ENCODE measurements at places on chromosomes 1 and 21. TPM values are rescaled to one million over a fixed set of nuclear protein-coding genes. Genes with fewer than 3 reads are reported as not detected.

Gene SYT6
- total RNA-seq, result 11.1 TPM

GRCh38 chr1:31299365-31299764 lies 2.5 kb downstream of the ZCCHC17 start:
- no peaks in the 10 kb centered on the region for H3K36me3 ChIP-seq
- DNase-seq, result no peak
- H3K27me3 ChIP-seq, result no peaks in the 10 kb centered on the region

DNA sequence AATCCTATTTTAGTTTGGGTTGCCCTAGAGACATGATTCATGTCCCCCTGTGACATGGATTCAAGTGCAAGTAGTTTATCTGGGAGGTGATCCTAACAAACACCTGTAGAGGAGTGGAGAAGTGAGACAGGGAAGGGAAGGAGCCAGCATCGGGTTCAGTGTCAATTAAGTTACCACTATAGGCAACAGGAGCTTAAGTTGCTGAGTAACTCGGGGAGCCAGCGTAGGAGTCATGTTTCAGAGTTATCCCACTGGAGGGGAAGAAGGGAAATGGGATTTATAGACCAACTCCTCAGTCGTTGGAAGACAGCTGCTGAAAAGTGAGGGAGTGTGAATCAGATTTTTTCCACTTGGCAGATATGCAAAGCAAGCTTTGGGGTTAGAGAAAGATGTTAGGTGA lies 54.9 kb downstream of the SLC30A7 start:
- H3K27ac ChIP-seq, result no peak overlapping the region
- DNase-seq, result no peak
- no peak overlapping the region for H3K4me3 ChIP-seq
- peaks cover 3% of the 10 kb centered on the region for H3K4me1 ChIP-seq

- no peaks in the 10 kb centered on the region for H3K4me1 ChIP-seq
- H3K4me3 ChIP-seq, result no peak overlapping the region
- H3K27me3 ChIP-seq, result peaks cover 3% of the 10 kb centered on the region
- peaks cover 6% of the 10 kb centered on the region for H3K36me3 ChIP-seq
- no peak for DNase-seq
These were observed 10.3 kb upstream of the LAD1 start for GRCh38 chr1:201409440-201409839.

DNA sequence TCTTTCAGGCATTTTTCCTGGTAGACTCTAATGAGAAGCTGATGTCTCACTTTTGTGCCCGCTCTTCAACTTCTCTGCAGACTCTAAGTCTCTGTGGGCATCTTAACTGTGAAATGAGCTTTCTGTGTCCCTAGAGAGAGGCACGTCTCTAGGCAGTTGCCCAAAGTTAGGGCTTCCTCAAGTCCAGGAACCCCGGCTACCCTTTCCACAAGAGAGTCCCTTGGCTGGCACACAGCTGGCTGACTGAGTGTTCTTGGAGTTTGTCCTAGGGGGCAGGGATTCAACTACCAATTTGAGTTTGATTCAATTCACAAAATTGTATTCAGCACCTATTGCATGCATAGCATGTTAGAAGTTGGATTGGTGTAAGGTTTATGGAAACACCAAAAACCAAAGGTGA lies 1.4 kb downstream of the GPR61 start:
- peaks cover 1% of the 10 kb centered on the region for H3K27me3 ChIP-seq
- H3K27ac ChIP-seq, result no peak overlapping the region
- peaks cover 3% of the 10 kb centered on the region for H3K4me1 ChIP-seq
- no peaks in the 10 kb centered on the region for H3K36me3 ChIP-seq

Gene PRRX1
- not detected for total RNA-seq

Gene LORICRIN
- not detected for total RNA-seq

Gene DCST1
- total RNA-seq, result not detected

- peaks cover 2% of the 10 kb centered on the region for H3K4me1 ChIP-seq
- H3K27ac ChIP-seq, result no peak overlapping the region
- no peak overlapping the region for H3K4me3 ChIP-seq
- DNase-seq, result no peak
- H3K27me3 ChIP-seq, result no peaks in the 10 kb centered on the region
- H3K36me3 ChIP-seq, result no peaks in the 10 kb centered on the region
These were observed 250.4 kb upstream of the HOOK1 start for GRCh38 chr1:59564192-59564891.

- H3K27me3 ChIP-seq, result peaks cover 4% of the 10 kb centered on the region
- no peak for DNase-seq
- no peak overlapping the region for H3K27ac ChIP-seq
- peaks cover 7% of the 10 kb centered on the region for H3K36me3 ChIP-seq
- peaks cover 13% of the 10 kb centered on the region for H3K4me1 ChIP-seq
These were observed 34.5 kb downstream of the POFUT2 start for GRCh38 chr21:45253180-45253579.

GRCh38 chr1:118388301-118388959 lies 203.4 kb upstream of the SPAG17 start:
- no peaks in the 10 kb centered on the region for H3K27me3 ChIP-seq
- no peaks in the 10 kb centered on the region for H3K36me3 ChIP-seq
- H3K4me1 ChIP-seq, result no peaks in the 10 kb centered on the region

GRCh38 chr1:239023732-239024360 lies 362.5 kb upstream of the CHRM3 start:
- no peaks in the 10 kb centered on the region for H3K27me3 ChIP-seq
- no peak for DNase-seq
- H3K36me3 ChIP-seq, result no peaks in the 10 kb centered on the region
- H3K4me1 ChIP-seq, result no peaks in the 10 kb centered on the region

Gene NTMT2
- not detected for total RNA-seq

Gene LRRC8C
- 2.6 TPM for total RNA-seq

GRCh38 chr1:241401156-241401555 lies 44.2 kb upstream of the RGS7 start:
- no peaks in the 10 kb centered on the region for H3K36me3 ChIP-seq
- H3K27me3 ChIP-seq, result peaks cover 2% of the 10 kb centered on the region
- no peak overlapping the region for H3K27ac ChIP-seq
- no peak for DNase-seq
- H3K4me1 ChIP-seq, result no peaks in the 10 kb centered on the region

Gene HPCA
- 156 TPM for total RNA-seq

DNA sequence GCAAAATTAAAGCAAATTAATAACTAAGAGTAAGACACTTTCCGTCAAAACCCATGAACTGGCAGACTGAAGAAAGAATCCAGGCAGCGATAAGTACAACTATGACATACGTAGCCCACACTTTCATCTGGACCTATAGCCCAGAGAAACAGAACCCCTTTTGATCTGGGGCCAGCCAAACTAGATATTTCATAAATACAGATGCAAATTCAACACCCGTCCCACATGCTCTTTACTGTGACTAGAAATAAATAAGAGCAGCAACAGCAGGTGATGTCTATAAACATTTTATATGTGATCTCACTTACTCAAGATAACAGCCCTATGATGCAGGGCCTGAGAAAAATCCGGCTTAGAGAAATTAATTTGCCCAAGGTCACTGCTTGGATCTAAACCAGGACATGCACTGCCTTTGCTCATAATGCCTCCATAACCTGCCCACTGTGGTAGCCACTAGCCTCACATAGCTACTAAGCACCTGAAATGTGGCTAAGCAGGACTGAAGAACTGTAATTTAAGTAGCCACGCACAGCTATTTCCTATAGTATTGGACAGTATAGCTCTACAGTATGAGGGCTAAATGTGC lies 130.2 kb downstream of the TGFBR3 start:
- no peak for DNase-seq
- H3K36me3 ChIP-seq, result no peaks in the 10 kb centered on the region
- no peaks in the 10 kb centered on the region for H3K27me3 ChIP-seq
- no peaks in the 10 kb centered on the region for H3K4me1 ChIP-seq
- no peak overlapping the region for H3K27ac ChIP-seq
- H3K4me3 ChIP-seq, result no peak overlapping the region

Gene CDC20
- 22.5 TPM for total RNA-seq

DNA sequence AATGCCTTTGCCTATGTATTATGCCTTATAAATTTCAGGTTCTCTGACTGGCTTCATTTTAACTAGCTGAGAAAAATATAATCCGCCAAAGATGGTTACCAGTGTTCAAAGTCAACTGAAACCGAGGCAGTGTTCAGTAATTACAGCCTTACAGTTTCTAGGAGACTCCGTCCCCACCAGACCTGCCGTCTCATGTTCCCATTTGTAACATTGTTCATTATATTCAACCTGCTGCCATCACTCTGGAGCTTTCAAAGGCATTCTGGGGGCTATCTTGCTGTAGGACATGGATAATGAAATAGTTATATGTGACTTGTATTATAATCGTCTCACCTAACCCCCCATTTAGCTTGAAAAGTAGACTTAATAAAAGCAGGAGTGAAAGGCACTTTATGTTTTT lies 302.5 kb downstream of the RWDD3 start:
- H3K4me3 ChIP-seq, result no peak overlapping the region
- H3K36me3 ChIP-seq, result peaks cover 5% of the 10 kb centered on the region
- no peaks in the 10 kb centered on the region for H3K27me3 ChIP-seq
- H3K27ac ChIP-seq, result no peak overlapping the region
- peaks cover 5% of the 10 kb centered on the region for H3K4me1 ChIP-seq
- DNase-seq, result no peak

DNA sequence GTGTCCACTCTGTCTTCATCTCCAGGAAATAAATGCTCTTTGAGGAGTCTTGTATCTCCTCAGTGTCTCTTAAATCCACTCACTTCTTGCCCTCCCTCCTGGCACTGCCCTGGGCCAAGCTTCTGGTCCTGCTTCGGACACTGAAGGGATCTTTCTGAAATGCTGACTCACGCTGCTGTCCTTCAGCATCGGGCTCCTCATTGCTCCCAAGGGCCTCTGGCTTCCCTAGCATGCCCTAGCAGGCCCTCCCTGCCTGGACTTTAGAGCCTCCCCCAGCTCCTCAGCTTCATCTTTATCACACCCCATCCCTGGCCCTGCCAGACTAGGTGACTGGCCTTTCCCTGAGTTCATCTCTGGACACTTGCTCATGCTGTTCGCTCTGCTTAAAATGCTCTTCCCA lies 96.6 kb downstream of the FOXD2 start:
- peak overlapping the region; percentile 13 for H3K27ac ChIP-seq
- H3K4me3 ChIP-seq, result peak overlapping the region; percentile 78
- no peak for DNase-seq
- H3K36me3 ChIP-seq, result no peaks in the 10 kb centered on the region
- H3K4me1 ChIP-seq, result peaks cover 13% of the 10 kb centered on the region

Gene GJA8
- not detected for total RNA-seq

- no peaks in the 10 kb centered on the region for H3K36me3 ChIP-seq
- peaks cover 5% of the 10 kb centered on the region for H3K27me3 ChIP-seq
- no peak overlapping the region for H3K4me3 ChIP-seq
- H3K27ac ChIP-seq, result no peak overlapping the region
- no peak for DNase-seq
These were observed 154.5 kb upstream of the SPAG17 start for GRCh38 chr1:118339400-118340124.

GRCh38 chr1:222786121-222786520 lies 28.7 kb upstream of the DISP1 start:
- H3K27ac ChIP-seq, result no peak overlapping the region
- H3K27me3 ChIP-seq, result no peaks in the 10 kb centered on the region
- no peak for DNase-seq
- H3K36me3 ChIP-seq, result no peaks in the 10 kb centered on the region
- no peak overlapping the region for H3K4me3 ChIP-seq

- no peak overlapping the region for H3K27ac ChIP-seq
- DNase-seq, result no peak
- peaks cover 9% of the 10 kb centered on the region for H3K27me3 ChIP-seq
- H3K36me3 ChIP-seq, result no peaks in the 10 kb centered on the region
These were observed 3.4 kb upstream of the GRIK3 start for GRCh38 chr1:37037690-37038089.

Gene SLC16A4
- total RNA-seq, result 4.4 TPM

Gene IL22RA1
- not detected for total RNA-seq

Data from glutamatergic neuron (in vitro differentiated cells).